ENCODE measurements at places on chromosomes 3 and 15.

GRCh38 chr3:192645437-192645836, 81.9 kb downstream of the FGF12 start:
- DNase-seq, result no peak

- DNase-seq, result peak; percentile 19
Observed at GRCh38 chr3:100650651-100651619, 41.5 kb downstream of the ADGRG7 start.

DNA sequence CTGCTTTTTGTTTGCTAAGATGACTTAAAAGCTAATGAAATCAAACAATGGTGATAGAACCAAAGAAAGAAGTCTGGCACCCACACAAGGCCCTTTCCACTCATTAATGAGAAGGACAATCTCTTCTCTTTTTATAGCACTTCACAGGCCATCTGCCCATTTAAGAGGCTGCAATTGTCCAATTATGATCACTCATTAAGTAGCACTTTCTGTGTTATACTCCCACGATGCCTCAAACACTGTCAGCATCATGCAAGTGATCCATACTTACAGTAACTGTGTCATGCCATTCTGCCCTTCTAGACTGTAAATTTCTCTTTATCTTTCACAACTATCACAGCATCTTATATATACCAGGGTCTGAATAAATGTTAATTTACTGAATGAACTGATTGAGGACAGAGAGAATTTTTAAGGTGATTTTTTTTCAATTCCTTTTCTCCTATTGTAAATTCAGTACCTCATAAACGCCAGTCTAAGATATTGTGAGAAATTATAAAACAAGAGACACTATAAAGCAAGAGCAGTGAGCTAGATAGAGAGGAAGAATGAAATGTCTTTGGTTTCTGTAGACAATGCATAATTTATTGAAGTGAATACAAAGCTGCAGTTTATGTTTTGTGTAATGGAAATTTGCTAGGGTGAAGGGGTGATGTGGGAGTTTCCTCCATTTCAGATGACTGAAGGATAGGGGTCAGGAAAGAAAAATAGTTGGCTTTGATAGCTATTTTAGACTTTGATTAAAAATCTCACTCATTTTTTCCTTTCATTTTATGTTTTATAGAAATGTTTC, 17.3 kb downstream of the CD200 start:
- no peak for DNase-seq

GRCh38 chr3:9944271-9944670, 7.9 kb downstream of the PRRT3 start:
- DNase-seq, result no peak

- no peak for DNase-seq
Observed at GRCh38 chr3:4581920-4582611, 88.9 kb downstream of the ITPR1 start.

GRCh38 chr3:157913741-157914150, 192.5 kb downstream of the SHOX2 start:
- DNase-seq, result no peak

DNA sequence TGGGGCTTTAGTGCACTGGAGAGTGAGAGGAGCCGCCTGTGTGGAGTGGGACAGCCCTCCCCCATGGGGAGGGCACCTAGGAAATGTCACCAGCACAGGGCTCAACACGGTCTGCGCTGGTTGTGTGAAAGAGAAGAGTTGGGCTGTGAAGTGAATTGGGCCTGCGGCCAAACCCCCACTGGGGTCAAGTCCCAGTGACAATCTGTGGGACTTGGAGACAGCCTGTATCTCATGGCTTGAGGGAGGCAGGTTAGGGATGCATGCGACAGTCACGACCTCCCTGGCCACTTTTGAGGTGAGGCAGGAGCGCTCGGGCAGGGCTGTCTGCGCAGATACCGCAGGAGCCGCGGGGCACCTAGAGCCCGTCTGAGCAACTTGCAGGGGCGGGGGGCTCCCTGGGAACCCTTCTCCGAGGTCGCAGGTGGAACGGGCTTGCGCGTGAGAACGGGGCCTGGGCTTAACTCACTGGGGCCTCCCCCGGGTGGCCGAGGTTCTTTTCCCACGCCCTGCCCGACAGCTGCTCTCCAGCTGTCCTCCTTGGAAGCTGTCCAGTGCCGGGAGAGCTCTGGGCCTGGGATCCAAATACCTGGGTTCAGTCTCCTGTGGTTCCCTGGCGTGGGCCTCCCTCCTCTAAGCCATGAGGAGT, 77.4 kb downstream of the SNRK start:
- no peak for DNase-seq
